ENCODE measurements at places on chromosomes 5 and 9. TPM values are rescaled to one million over a fixed set of nuclear protein-coding genes. Genes with fewer than 3 reads are reported as not detected.

Gene ACSL6
- total RNA-seq = 27.1 TPM

Gene CBY3
- total RNA-seq = 0.51 TPM

Gene ADGRD2
- not detected for total RNA-seq

GRCh38 chr5:61881821-61882487 lies 424.1 kb upstream of the KIF2A start:
- DNase-seq = no peak

- DNase-seq = no peak
Observed at GRCh38 chr9:119003201-119003611, 366.0 kb downstream of the BRINP1 start.

GRCh38 chr5:38726279-38726678 lies 119.5 kb upstream of the OSMR start:
- DNase-seq = no peak

- DNase-seq = no peak
Observed at GRCh38 chr5:14749579-14750101, 85.1 kb downstream of the OTULIN start.

DNA sequence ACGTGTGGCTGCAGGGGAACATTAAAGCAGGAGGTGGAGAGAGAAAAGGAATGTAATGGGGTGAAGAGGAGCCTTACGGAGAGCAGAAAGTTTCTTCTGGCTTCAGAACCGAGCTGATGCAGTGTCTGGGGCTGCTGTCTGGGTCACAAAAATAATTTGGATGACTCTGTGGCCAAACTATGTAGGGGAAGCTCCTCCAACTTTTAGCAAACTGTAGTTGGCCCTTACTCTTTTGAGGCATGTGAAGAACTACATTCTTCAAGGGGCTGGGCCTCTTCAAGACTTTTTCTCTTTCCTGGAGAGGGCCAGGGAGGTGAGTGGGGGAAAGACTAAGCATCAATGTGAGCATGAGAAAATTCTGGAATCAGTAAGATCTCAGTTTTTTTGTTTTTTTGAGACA lies 31.9 kb upstream of the SPARC start:
- no peak for DNase-seq

DNA sequence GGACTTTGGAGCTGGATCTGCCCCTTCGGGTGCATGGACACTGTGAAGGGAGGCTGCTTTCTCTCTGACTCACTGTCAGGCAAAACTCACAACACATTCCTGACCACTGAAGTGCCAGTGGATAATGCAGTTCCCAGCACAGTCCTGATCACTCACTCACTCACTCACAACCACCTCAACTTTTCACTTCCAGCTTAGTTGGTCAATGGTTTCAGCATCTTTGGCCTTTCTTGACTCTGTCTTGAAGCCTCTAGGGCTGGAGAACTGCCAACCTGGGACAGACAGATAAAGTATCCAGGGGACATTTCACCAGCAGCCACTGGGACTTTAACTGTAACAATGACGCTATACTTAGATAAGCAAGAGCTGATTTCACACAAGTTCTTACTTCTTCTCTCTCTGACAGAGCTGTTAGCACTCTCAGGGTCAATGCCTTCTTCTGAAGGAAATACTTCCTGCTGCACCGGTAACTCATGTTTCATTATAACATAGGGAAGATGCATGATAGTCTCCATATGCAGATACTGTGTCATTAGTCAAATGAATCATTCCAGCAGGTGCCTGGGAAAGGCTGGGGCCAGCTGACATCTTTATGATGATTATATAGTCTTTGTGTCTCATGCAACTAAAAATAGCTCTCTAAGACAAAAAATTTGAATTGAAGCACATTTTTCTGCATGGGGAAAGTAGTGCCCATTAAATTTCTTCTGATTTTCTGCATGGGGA lies 499.0 kb downstream of the SEMA5A start:
- no peak for DNase-seq
